T-helper 1 cell (primary cell): ENCODE measurements at places on chromosomes 7 and 10.

DNA sequence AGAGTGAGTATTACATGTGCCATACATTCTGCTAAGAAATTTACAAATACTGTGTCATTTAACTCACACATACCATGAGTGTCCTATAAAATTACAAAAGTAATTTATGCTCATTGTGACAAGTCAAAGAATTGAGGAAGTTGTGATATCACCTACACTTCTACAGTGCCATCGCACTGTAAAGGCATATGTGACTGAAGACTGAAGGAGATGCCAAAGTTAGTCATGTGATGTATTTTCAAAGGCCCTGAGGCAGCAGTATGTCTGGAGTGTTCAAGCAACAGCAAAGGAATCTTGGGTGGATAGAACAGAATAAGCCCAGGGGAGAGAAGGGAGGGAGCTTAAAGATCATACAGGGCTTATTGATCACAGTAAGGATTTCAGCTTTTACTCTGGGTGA lies 176.8 kb downstream of the WNT2 start:
- DNase-seq, result no peak

GRCh38 chr10:35011771-35012191 lies 78.4 kb downstream of the CUL2 start:
- DNase-seq, result no peak

DNA sequence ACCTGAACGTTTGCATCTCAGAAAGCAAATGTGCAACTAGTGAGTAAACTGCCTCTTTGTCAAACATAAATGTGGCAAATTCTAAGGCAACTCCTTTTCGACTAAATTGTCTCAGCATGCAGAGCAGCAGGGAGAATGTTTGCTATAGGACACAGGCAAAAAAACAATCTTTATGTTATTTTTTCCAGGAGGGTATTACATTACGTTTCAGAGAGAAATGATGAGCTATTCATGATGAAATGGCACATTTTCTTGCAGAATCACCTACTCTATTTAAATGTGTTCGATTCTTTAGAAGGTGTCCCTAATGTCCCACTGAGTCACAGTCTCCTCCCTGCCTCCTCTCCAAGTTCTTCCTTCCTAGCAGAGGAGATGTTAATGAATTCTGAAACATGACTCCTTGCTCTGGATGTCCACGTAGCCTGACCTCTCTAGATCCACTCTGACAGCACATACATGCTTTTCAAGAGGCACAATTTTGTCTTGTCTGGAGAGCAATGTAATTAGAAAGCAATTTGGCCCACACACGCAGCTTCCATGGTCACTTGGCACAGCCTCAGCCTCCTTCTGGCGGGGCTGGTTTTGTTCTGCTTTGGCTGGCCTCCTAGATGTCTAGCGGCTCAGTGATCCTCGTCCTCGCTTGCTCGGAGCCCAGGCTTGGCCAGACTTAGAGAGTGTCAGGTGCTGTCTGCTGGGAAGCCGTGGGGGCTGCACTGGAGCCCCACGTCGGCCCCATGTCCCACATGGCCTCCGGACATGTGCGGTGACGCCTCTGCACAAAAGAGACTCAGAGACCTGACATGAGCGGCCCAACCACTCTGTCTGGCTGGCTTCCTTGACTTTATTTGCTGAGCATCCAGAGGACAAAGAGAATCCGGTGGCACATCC lies 125.7 kb upstream of the ZNF438 start:
- DNase-seq, result no peak

DNA sequence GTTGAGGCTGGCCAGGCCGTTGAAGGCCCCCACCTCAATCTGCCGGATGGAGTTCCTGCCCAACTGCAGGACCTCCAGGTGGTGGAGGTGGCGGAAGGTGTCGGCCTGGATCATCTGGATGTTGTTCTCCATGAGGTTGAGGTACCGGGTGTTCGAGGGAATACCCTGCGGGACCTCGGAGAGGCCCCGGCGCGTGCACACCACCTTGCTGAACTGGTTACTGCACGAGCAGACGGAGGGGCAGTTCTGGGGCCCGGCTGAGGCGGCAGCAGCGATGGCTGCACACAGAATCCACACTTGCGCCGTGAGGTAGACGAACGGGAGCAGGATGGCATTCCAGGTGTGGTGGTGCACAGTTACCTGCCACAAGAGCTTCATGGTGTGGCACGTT lies 979 bp downstream of the LRRC4 start:
- DNase-seq, result no peak

DNA sequence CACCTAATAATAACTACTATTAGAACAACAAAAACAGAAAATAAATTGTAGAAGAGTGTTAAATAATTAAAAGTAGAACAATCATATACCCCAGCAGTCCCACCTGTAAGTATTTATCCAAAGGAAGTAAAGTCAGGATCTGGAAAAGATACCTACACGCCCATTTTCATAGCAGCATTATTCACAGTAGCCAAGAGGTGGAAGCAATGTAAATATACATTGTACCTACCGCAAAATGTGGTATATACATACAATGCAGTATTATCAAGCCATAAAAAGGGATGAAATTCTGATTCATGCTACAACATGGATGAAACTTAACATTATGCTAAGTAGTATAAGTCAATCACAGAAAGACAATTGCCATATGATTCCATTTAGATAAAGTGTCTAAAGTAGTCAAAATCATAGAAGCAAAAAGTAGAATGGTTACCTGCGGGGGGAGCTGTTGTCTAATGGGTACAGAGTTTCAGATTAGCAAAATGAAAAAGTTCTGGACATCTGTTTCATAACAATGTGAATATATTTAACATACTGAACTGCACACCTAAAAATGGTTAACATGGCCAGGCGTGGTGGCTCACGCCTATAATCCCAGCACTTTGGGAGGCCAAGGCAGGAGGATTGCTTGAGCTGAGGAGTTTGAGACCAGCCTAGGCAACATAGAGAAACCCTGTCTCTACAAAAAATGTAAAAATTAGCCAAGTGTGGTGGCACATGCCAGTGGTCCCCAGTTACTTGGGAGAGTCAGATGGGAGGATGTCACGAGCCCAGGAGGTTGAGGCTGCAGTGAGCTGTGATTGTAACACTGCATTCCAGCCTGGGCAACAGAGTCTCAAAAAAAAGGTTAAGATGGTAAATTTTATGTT lies 6.0 kb upstream of the TMED4 start:
- DNase-seq, result peak; percentile 50

GRCh38 chr10:73136627-73137026 lies 26.4 kb downstream of the NUDT13 start:
- no peak for DNase-seq

DNA sequence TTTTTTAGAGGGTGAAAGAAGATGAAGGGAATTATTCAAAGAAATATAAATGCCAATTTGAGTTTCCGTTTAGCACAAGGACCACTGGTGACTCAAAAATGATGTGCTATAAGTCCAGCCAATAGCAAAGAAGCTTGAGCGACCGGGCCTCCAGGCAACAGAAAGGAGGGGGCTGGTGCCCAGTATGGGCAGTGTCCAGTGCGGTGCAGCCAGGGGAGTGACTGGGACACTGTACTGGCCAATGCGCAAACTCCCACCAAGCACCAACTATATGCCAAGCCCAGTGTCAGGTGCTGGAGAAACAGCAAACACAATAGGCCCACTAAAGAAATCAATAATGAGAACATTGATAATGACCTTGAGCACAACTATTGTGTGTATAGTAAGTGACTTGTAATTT lies 10.2 kb upstream of the OPALIN start:
- DNase-seq, result no peak

DNA sequence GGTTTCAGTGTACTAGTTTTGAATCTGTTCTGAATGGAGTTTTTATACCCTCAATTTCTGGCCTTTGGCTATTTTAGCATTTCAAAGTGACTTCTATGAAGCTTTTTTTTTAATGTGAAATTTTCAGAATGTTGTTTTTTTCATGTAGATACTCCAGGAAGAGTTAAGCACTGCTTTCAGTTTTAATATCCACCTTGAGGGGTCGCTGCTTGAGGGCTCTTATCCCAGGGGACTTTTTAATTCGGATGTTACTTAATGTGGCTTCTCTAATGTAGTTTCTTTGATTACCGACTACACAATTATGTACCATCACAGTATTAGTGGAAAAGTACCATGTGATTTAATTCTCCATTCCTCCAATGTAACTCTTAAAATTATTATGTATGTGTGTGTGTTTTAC lies 5.2 kb downstream of the IFIT5 start:
- no peak for DNase-seq

- DNase-seq, result no peak
Measured at GRCh38 chr10:89431977-89432376, 17.6 kb downstream of the IFIT5 start.

DNA sequence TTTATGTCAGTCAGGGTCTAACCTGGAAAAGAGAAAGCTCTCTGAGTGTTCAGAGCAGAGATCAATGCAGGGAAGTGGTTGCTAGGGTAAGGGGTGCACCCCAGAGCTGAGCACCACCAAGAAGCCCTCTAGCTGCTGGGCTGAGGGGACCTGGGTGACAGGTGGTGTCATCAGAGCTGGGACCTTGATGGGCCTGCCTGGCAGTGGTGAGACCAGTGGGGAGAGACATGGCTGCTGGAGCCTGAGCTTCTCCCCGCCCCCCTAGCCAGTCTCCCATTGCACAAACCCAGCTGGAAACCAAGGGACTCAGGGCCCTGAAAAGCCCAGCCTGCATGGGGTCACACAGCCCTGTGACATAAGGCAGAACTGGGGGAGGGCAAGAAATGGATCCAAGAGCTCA lies 49.1 kb upstream of the OSBPL3 start:
- DNase-seq, result no peak

- DNase-seq, result no peak
Measured at GRCh38 chr7:36884351-36884750, 160.1 kb upstream of the AOAH start.

- no peak for DNase-seq
Measured at GRCh38 chr10:23031318-23031717, 64.1 kb upstream of the MSRB2 start.

DNA sequence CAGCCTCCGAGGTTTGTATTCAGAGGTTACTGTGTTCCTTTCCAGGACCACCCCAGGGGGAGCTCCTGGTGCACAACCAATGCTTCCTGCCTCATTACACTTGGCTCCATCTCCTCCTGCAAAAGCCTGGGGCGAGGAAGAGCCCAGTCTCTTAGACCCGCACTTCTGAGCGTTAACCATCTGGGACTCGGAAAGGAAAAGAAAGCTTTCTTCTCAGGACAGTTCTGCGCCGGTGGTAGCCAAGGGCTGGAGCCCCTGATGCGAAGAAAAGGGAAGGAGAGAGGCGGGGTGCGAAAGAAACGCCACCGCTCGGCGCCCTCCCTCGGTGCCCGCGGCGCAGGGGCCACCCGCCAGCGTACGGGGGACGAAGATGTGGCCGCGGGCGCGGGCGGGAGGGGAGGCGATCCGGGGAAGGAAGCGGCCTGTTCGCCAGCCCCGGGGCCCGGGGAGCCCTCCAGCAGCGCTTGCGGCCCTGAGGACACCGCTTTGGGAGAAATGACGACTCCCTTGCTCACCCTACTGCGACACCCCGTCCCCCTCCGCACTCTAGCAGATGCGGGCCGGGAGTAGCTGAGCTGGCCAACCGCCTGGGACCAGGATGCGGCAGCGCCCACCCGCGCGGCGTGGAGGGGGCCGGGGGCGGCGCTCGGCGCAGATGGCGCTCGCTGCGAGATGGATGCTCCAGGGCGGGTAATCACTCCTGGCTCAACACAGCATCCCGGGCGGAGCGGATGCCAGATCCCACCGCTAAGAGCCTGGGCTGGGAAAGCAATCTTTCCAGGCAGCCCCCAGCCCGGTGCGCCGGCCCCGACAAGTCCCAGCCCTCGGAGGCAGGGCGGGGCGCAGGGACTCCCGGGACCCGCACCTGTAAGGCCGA lies 1.3 kb downstream of the NRCAM start:
- DNase-seq, result no peak

DNA sequence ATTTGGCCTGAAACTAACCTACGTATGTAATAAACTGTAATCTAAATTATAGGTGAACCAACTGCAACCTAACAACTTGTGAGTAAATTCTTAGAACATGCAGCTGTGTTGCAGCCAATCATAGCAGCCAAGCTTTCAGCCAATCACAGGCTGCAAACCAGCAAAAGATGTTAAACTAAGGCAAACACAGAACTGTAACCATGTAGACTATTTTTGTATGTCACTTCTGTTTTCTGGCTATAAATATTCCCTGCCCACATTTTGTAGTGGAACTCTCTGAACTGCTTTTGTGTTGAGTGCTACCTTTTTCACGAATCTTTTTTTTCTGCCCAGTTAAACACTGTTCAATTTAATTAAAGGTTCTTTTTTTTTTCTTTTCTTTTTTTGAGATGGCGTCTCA lies 28.2 kb upstream of the ZPBP start:
- DNase-seq, result no peak

GRCh38 chr10:55747244-55747643 lies 613.8 kb downstream of the ZWINT start:
- DNase-seq, result no peak

- no peak for DNase-seq
Measured at GRCh38 chr7:55094092-55094690, 75.4 kb downstream of the EGFR start.
